ENCODE measurements at places on chromosomes 13 and 19.

GRCh38 chr13:111927181-111927540, 139.8 kb upstream of the SOX1 start:
- DNase-seq: no peak

GRCh38 chr13:113456116-113456702, 2.9 kb upstream of the ADPRHL1 start:
- no peak for DNase-seq

- peak; percentile 8 for DNase-seq
These were observed 218.9 kb upstream of the EDNRB start for GRCh38 chr13:78137404-78138142.

- no peak for DNase-seq
These were observed 6.7 kb downstream of the TMTC4 start for GRCh38 chr13:100667894-100668293.

GRCh38 chr13:27267596-27267995, 3.0 kb upstream of the RASL11A start:
- DNase-seq: no peak

DNA sequence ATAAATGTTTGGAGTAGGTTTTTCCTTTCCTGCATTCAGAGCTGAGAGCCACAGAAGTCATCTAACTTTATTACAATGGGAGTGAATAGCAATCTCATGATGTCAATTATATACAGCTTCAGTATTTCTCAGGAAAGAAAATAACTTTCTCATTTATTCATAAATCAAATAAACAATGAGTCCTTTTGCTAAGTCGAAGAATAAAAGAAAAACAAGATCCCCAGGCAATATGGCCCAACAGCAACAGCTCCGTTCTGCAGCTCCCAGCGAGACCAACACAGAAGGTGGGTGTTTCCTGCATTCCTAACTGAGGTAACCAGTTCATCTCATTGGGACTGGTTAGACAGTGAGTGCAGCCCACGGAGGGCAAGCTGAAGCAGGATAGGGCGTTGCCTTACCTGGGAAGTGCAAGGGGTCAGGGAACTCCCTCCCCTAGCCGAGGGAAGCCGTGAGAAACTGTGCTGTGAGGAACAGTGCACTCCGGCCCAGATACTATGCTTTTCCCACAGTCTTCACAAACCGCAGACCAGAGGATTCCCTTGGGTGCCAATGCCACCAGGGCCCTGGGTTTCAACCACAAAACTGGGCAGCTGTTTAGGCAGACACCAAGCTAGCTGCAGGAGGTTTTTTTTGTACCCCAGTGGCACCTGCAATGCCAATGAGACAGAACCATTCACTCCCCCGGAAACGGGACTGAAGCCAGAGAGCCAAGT, 128.2 kb downstream of the SLITRK1 start:
- peak; percentile 6 for DNase-seq

- DNase-seq: no peak
These were observed 207.6 kb downstream of the DACH1 start for GRCh38 chr13:71659404-71659803.

- no peak for DNase-seq
These were observed 51.4 kb upstream of the PSG8 start for GRCh38 chr19:42816894-42817293.

- no peak for DNase-seq
These were observed 56.6 kb downstream of the CELF5 start for GRCh38 chr19:3281026-3281425.

DNA sequence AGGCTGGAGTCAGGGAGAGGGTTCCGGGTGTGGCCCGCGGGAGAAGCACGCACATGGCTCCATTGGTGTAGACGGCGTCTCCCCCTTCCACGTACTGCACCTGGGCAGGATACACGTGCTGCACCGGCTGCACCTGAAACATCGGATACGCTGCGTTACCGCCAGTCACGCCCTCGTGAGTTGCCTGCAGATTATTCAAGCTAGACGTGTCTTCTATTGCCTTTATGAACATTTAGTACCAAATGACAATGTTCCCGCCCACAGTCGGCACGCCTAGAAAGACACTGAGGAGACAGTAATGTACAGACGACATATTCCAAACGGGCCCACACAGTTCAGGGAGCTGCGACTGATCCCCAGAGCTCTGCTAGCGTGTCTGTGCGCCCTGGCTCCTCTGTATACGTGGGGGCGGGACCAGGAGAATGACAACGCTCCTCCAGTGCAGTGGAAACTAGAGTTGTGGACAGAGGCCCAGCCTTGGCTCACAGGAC, 64.1 kb upstream of the RANBP3 start:
- DNase-seq: no peak

GRCh38 chr13:29362849-29363604, 232.5 kb downstream of the SLC7A1 start:
- no peak for DNase-seq

DNA sequence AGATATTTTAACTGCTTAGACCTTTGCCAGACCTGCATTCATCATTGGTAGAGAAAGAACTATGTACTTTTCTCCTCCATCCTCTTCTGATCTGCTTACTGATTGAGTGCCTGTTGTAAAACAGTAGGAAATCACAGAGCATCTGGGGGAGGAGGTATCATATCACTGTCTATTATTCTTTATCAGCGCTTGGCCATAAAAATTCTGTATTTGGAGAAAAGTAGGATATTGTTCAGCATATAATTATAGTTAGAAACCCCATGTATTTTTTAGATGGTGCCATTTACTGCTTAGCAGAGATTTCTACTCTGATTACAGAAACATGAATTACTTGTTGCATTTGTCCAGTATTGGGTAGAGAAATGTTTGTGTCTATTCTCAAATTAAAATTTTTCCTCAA, 62.4 kb downstream of the URI1 start:
- DNase-seq: no peak

DNA sequence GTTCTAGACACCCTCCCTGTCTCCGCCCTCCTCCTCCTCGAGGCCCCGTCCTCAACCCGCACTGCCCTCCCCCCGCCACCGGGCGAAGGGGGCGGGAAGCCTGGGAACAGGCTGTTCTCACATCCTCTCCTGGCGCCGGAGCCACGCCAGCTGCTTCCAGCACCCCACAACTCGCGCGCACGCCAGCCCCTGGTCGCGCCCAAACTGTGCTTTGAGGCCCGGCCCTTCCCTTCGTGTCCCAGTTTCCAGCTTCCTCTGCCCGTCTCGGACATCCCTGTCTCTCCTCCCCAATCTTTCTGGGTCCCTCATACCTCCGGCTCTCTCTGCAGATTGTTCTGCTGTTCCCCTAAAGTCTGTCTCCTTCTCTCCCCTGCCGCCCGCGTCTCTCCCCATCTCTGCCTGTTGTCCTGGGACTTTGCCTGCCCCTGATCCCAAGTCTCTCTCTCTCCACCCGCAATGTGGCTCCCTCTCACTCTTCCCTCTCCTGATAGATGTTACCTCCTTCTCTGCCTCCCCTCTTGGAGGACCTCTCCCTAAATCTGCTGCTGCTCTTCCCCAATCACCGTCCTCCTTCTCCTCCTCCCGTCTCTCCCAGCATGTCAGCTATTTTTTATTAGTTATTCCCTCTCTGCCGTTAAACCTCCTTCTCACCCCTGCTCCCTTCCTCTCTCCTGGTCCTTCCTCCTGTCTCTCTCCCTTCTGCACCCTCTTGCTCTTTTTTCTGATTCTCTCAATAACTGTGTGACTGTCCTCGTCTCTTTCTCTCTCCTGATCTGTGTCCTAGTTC, 14.2 kb downstream of the DPF1 start:
- DNase-seq: no peak

- no peak for DNase-seq
These were observed 32.3 kb downstream of the UGGT2 start for GRCh38 chr13:96020931-96021330.

- no peak for DNase-seq
These were observed 9.0 kb downstream of the ZNF808 start for GRCh38 chr19:52536448-52536800.

- no peak for DNase-seq
These were observed 66.2 kb downstream of the GNG7 start for GRCh38 chr19:2636141-2636896.

GRCh38 chr13:81302125-81302524, 961.2 kb upstream of the SPRY2 start:
- no peak for DNase-seq

DNA sequence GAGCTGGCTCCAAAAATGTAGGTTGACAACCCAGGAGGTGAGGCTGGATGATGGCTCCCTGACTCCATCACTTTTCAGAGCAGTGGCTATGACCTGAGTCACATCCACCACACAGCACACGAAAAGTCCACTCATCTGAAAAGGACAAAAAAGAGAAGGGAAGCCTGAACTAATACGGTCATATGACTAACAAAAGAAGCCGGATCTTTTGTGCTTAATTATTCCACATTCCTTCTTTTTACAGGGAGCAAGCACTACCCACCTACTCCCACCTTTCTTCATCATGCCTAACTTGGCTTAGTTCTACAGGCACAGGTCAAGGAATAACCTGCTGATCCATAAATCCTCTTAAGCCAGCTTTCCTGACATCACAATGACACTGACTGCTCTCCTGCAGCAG, 601.3 kb upstream of the MIR17HG start:
- DNase-seq: no peak

DNA sequence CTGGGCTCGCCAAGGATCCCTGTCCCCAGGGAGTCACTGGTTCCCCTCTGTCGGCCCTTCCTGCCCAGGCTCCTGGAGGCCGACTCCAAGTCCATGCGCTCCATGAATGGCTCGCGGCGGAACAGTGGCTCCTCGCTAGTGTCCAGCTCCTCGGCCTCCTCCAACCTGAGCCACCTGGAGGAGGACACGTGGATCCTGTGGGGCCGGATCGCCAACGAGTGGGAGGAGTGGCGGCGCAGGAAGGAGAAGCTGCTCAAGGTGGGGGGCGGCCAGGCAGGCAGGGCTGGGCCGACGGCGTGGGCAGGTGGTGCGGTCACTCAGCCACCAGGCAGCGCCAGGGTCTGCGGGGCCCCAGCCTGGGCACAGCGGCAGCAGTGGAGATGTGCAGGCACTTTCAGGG, 17.6 kb downstream of the EVI5L start:
- DNase-seq: no peak

DNA sequence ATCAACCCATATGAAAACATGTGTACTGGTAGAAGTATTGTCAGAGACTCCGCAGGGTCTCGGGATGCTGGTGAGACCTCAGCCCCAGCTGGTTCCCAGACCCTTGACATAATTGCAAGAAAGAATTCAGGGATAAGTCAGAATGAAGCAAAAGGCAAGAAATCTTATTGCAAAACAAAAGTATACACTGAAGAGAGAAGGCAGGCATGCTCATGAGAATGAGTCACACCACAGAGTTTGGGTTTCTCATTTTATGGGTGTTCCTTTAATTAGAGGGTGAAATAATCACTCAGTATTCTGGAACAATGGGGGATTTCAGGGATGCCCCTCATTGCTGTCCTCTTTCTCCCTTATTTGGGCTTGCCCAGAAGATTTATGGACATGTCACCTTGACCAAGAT, 1423.8 kb upstream of the MIR17HG start:
- no peak for DNase-seq

DNA sequence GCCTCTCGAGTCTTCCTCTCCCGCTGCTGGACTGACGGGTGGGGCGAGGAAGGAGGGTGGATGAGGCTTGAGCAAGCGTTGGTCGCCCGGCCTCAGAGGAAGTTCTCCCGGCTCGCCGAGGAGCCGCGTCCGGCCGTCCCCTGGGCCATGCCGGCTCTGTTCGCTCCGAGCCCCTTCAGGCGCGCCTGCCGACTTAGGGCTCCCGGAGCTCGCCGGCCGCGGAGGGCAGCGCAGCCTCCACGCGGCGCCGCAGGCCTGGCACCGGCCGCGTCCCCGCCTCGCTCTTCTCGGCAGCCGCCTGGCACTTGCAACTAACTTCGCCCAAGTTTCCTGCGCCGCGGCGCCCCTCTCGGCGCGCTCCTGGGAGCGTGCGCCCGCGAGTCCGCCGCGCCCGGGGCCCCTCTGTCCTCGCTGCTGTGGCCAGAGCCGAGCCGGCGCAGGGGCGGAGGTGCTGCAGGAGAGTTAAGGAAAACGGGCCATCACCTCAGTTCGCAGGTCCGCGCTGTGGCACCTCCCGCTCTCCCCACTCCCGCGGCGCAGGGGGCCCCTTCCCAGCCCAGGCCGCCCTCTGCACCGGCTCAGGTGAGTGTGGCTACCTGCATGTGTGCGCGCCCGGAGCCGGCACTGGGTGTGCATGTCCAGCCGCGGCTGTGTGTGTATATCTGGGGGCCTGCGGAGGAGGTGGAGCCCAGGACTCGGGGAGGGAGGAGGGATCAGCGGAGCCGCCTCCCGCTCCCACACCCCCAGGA, 641 bp upstream of the SOX21 start:
- no peak for DNase-seq

DNA sequence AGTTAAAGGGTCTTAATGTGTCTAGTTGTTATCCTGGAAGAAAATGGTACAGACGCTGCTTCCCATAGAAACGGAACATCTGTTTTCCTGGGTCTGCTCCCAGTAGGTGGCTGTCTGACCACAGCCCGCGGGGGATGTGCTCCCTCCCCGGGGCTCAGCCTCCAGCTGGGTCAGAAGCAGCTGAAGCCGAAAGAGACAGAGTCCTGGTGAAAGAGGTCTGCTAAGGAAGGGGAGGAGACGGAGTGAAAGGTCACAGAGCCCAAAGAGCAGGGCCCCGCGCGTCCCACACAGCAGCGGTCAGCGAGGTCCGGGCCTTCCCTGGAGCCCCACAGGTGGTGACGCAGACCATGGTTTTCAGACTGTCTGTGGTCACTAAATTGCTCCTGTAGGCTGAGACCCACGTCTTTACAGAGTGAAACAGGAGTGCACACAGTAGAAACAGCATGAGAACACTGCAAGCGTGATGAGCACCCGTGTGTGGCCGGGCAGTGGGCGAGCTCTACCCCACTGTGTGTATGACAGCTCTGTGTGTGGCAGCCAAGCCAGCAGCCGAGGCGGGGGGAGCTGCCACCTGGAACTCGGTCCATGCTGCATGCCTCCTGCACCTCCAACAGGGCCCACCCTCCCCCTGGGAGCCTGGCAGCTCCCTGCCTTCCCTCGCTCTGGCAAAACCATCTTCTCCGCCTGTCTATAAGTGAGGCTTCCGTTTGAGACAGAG, 52.0 kb upstream of the C13orf46 start:
- no peak for DNase-seq

DNA sequence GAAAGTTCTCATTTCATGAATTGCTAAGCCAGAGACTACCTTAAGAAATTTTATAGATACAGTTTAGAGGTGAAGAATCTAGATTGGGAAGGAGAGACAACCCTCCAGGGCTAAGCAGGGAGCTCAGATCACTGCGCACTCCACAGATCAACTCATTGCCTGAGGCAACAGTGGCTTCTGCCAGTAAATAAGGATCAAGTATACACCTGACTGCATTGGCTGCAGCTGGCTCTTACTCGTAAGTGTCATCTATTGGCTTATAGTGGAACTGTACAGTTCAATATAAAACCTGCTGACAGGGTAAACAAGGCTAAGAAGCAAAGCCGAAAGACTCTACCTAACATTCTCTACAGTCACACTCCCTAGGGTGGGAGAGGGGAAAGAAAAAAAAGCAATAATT, 18.0 kb upstream of the C1QTNF9B start:
- no peak for DNase-seq

GRCh38 chr19:38019396-38019724, 112.4 kb downstream of the SIPA1L3 start:
- DNase-seq: no peak

DNA sequence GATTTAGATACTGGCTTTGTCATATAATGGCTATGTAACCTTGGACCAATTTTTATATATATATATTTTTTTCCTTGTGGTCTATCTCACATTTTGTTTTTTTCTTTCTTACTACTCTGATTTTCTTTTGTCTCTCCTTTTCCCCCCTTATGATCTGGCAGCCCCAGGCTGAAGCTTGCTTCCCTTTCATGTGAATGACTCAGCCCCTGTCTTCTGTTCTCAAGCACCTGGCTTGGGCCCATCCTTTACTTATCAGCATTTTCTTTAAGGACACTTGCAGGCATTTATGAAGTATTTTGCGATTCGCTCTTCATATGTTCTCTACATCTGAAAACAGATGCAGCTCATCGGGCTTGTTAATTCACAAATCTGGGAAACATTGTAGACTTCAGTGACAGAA, 163.6 kb downstream of the SPRY2 start:
- no peak for DNase-seq

Data from NCI-H2107 (cell line).